ENCODE measurements at places on chromosomes 6 and 20.
A peak's percentile ranks its signal among the peaks of the same experiment; 100 is the strongest.

DNA sequence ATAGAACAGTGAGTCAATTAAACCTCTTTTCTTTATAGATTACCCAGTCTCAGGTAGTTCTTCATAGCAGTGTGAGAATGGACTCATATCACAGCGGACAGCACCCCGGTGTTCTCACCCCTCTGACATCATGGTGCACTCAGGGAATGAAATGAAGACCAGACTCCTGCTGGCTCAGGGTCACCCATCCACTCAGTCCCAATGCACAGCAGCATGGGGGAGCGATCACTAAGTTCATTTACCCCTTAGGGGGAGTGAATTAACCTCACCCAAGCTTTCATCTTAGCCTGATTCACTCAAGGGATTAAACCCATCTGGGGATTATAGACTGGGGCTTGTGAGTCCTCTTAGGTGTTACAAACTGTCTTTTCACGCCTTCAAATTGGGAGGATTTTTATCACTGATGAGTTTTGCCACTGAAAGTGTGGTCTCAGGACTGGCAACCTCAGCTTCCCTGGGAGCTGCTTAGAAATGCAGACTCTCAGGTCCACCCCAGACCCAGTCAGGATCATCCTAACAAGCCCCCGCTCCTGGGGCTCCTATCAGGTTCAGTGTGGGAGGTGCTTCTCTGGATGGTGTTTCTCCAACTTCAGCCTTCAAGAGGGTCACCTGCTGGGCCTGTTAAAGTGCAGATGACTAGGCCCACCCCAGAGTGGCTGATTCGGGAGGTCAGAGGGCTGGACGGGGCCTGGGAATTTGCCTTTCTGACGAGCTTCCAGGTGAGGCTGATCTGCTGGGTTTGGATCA, 44.3 kb upstream of the FRMD1 start:
- no peak for DNase-seq

GRCh38 chr20:35871259-35871771, 83.0 kb downstream of the SCAND1 start:
- peak; percentile 72 for DNase-seq

DNA sequence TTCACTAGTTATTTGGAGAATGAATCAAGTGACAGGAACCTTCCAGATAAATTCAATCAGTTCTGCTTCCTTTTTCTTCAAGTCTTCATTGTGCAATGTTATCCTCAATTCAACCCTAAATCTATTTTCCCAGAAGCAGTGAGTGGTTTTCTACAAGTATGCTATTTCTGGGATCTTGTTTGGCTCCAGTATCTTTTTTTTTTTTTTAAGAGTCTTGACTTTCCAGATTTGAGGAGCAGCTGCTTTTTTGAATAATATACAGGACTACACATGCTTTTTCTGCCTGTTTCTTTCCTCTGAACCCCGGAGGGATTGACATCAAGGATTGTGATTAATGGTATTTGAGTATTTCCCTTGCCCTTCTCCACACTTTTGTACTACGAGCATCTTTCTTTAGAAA, 339.2 kb upstream of the JAG1 start:
- DNase-seq: no peak

DNA sequence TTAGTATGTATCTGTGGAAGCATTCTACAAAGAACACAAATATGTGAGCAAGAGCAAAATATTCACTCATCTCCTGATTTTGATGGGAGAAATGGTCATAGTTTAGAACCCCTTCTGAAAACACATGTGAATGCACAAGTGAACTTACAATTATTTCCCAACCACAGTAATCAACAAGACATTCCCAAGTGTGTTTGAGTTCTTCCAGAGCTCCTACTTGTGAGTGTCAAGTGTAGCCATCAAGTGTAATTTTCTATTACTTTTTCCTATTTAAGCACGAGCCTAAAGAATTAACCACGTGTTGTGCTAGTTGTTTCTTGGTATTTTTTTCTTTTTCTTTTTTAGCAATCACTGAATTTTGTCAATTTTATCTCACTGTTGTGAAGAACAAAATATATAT, 402.3 kb downstream of the NKAIN2 start:
- DNase-seq: no peak

GRCh38 chr6:83609248-83609647, 96.9 kb downstream of the PRSS35 start:
- DNase-seq: no peak

GRCh38 chr6:33915134-33915533, 111.3 kb upstream of the MLN start:
- no peak for DNase-seq

GRCh38 chr6:124991764-124992295, 29.6 kb downstream of the RNF217 start:
- DNase-seq: no peak

DNA sequence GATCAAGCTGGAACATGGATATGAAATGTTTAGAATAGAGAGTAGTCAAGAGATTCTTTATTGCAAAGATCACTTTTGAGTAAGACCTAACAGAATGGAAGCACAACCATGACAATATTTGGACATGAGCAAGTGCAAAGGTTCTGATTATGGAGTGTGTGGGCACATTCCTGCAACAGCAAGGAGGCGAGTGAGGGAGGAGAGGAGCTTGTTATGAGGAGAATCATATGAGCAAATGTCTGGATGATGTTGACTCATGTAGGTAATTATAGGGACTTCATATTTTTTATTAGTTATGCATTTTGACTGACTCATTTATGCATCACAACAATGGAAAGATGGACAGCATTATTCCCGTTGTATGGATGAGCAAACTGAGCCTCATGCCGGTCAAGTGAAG, 100.8 kb upstream of the SLC35B3 start:
- DNase-seq: no peak

- no peak for DNase-seq
These were observed 49.6 kb upstream of the RIPOR2 start for GRCh38 chr6:24985323-24985722.

DNA sequence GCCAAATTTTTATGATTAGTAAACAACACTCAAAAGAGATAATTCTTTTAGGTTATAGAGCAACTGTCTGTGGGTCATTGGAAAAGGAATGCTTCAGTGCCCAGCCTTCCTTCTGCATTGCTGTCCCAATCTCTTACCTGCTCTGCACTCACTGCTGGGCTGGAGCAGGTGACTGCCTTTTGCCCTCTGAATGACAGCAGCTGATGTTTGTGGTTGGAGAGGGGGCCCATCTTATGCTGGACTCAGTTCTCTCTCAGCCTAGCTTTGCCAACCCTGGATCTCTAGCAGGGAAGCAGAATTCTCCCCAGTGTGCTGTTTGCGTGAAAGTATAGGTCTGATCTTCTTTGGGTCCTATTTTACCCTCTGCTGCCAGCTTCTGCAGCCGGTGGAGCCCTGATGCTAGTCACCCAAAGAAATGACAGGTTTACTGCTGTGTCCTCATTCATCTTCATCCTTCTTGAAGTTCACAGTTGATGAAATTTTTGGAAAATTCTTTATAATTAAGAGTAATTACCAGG, 193.5 kb downstream of the ARID1B start:
- no peak for DNase-seq

DNA sequence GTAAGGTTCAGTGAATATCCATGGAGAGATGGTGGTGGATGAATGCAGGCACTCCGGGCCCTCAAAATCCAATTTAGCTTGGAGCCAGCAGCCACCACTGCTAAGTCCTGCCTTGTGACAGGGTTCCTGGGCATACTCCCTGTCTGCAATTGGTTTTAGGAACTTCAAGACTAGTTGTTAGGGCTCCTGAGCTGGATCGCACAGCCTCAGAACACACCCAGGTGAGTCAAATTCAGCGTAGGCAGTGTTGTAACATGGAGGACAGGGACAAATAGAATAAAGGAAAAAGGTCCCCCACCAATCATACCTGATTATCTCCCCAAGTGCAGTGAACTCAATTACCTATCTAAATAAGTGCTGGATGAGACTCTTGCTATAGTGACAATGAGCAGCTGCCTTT, 74.6 kb downstream of the PERP start:
- no peak for DNase-seq

GRCh38 chr6:14147891-14148290, 30.3 kb downstream of the CD83 start:
- DNase-seq: no peak

- peak; percentile 97 for DNase-seq
These were observed 109.9 kb downstream of the NOL4L start for GRCh38 chr20:32474967-32475811.

GRCh38 chr6:104887350-104887749, 27.6 kb upstream of the HACE1 start:
- DNase-seq: peak; percentile 47

DNA sequence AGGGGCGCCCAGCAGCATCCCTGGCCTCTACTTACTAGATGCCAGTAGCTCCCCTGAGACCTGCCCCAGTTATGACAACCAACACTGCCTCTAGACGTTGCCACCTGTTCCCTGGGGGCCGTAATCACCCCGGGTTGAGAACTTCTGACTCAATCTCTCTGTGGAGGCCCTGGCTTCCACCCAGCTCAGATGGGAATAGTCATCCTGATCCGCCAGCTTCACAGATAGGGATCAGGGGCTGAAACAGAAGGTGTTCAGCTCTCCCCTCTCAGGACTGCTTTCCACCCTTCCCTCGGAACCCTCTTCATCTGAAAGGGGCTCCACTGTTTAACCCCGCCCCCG, 3.3 kb downstream of the CAPN11 start:
- DNase-seq: peak; percentile 65

- peak; percentile 30 for DNase-seq
These were observed 218.5 kb downstream of the ARHGAP18 start for GRCh38 chr6:129491436-129491835.

GRCh38 chr6:1930356-1930755, 315.0 kb downstream of the GMDS start:
- no peak for DNase-seq

DNA sequence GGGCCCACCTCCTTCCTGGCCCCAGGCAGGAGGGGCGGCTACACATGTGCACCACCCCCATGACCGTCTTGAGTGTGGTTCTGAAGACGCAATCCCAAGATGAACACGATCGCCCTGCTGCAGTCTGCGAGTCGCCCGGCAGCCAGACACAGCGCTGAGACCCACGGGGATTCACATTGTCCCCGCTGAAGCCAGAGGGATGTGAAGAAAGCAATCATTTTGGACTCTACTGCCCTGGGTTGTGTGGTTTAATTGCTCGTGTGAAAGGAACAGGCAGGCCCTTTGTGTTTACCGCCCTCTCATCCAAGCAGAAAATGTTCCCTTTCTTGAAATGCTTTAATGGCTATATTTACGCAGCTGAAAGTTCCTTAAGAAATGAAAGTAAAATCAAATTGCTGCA, 279.5 kb downstream of the TAF4 start:
- no peak for DNase-seq

- DNase-seq: no peak
These were observed 72.0 kb downstream of the CHMP4B start for GRCh38 chr20:33883164-33883563.

- DNase-seq: peak; percentile 39
These were observed 142.2 kb upstream of the ATXN1 start for GRCh38 chr6:16903470-16903869.

- no peak for DNase-seq
These were observed 56.6 kb upstream of the TRAF3IP2 start for GRCh38 chr6:111662072-111662793.

GRCh38 chr6:163782436-163783003, 368.0 kb downstream of the QKI start:
- no peak for DNase-seq

DNA sequence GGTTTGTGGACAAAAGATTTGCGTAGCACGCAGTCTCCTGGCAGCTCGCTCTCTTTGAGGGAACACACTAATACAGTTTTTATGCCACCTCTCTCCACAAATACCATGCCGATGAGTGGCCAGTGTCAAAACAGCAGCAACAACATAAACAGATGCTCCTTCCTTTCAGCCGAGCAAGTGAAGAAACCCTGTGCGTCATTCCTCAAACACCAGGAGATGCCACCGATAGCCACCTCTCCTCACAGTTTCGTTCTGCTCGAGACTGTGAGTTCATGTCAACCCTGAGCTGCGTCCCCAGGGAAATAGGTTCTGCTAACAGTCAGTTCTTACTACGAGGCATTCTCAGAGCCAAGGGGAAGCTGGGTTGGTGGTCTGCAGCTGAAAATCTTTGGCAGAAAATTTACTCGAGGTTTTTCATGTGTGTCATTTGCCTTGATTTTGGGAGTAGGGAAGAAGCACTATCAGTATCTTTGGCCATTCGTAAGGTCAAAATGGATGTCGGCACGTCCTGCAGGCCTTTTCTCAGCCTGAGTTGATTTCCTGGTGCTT, 59.9 kb downstream of the EYA2 start:
- peak; percentile 94 for DNase-seq

DNA sequence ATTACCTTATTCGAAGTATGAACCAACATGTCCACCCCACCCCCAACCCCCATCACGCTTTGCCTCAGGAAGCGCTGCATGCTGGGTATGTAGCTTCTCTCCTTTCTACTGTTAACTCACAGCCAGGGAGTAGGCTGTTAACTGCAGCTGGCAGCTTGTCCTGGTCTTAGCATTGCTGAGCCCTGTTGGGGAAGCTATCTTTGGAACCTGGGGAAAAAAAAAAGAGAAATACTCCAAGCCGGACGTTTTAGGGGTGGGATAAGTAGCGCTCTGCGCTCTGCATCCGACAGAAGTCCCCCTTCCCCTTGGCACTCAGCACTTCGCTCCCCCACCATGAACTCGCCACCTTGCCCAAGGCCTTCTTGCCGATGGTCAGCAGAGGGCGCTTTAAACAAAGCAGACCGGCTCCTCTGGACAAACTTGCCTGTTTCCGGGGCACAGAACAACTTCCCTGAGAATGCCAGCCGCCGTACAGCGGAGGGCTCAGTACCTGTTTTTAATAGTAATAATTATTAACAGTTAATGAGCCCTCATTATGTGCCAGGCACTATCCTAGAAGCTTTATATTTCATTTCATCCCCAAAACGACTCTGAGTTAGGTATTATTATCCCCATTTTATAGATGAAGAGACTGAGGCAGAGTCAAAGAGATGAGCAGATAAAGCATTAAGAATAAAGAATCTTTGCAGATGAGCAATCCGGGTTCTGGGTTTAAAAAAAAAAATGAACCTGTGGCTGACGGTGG, 35.2 kb upstream of the MDFI start:
- peak; percentile 66 for DNase-seq

GRCh38 chr6:151300267-151300991, 60.7 kb downstream of the AKAP12 start:
- no peak for DNase-seq

- DNase-seq: peak; percentile 57
These were observed 53.0 kb downstream of the MMUT start for GRCh38 chr6:49409951-49410542.

- no peak for DNase-seq
These were observed 2.6 kb downstream of the UBE2V1 start for GRCh38 chr20:50110141-50111047.

Data from A172 (cell line).